ENCODE measurements at places on chromosomes 6 and 20. TPM values are rescaled to one million over a fixed set of nuclear protein-coding genes. Genes with fewer than 3 reads are reported as not detected.

The TAF8 gene
- 31.9 TPM for total RNA-seq

The BPIFB2 gene
- not detected for total RNA-seq

The ADA gene
- 12.3 TPM for total RNA-seq

The SNAI1 gene
- total RNA-seq = 7.7 TPM

The ELOVL4 gene
- 5.1 TPM for total RNA-seq

The SASH1 gene
- total RNA-seq = 21.7 TPM

The DNAAF9 gene
- 2.9 TPM for total RNA-seq

The COX7A2 gene
- 174 TPM for total RNA-seq

The FBXO9 gene
- total RNA-seq = 34.6 TPM
